Fibroblast of skin of back (primary cell): ENCODE measurements at places on chromosomes 5 and 9.

GRCh38 chr9:32177396-32177795 lies 207.0 kb upstream of the ACO1 start:
- DNase-seq = no peak

- no peak for DNase-seq
Measured at GRCh38 chr9:840343-840742, 1.2 kb upstream of the DMRT1 start.

DNA sequence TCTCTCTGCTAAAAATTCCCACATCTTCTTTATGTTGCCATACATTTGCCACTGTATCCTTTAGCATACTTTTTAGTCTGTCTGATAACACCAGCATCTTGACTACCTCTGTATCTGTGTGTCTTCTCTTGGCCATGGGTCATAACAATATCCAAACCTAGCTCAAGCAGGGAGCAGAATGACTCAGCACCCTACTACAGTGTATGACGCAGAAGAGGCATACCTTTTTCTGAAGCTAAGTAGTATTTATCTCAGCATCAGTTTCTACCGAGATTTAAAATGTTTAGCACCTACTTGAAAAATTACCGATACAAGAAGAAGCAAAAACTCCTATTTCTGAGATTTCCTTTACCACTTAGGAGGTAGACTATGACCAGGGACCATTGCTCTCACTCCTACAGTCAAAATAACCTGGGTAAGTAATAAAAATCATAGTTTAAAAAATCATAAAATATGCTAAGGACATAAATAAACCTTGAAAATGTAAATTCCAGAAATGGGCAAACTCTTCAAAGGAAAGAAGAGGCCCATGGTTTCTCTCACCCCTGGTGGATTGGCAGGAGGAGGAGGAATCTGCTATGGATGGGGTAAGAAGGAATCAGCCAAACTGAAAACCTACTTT lies 286.5 kb downstream of the MAST4 start:
- DNase-seq = no peak

DNA sequence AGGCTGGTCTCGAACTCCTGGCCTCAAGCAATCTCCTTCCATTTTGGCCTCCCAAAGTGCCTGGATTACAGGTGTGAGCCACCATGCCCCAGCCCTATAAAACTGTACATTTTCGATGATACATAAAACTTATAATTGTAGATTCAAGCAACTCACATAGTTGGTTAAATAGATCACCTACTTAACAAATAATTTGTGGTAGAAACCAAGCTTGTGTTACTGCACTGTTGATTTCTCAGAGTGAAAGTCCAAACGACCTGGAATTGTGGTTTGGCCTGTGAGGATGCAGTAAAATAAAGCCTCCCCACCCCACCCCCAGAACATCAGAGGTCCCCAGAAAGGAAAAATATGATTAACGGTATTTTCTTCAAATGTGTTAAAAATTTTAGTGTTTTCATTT lies 92.7 kb downstream of the TRIO start:
- DNase-seq = no peak

GRCh38 chr5:142439207-142439860 lies 114.5 kb upstream of the SPRY4 start:
- DNase-seq = peak; percentile 29
